ENCODE measurements at places on chromosomes 4 and X.

- DNase-seq: no peak
Observed at GRCh38 chr4:98521486-98521885, 136.9 kb downstream of the TSPAN5 start.

- DNase-seq: no peak
Observed at GRCh38 chr4:149306537-149306936, 509.1 kb downstream of the IQCM start.

GRCh38 chrX:153400146-153401132 lies 711 bp downstream of the PNMA6E start:
- no peak for DNase-seq

DNA sequence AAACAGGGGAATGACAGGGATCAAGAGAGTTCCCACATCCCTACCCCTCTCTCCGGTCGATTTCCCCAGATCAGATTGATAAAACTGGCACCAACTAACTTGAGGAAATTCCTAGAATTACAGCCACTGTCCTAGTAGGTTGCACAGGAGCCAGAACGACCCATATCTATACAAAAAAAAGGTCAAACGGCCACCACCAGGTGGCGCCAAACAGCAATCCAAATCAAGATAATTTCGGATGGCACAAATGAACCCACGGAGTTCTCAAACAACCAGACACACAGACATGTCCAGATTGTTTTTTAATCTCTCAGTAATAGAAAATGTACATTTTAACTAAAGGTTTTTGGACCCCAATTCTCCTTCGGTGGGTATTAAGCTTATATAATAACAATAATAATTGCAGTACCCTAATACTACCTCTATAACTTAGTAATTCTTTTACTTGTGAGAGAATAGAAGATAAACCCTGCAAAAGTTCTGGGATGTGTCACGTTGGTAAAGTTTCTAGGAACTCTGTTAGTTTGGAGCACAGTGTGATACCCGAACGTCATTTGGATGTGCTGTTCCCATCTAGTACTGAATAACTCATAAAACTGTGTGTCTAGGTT lies 212.6 kb downstream of the SPOCK3 start:
- peak; percentile 45 for DNase-seq

DNA sequence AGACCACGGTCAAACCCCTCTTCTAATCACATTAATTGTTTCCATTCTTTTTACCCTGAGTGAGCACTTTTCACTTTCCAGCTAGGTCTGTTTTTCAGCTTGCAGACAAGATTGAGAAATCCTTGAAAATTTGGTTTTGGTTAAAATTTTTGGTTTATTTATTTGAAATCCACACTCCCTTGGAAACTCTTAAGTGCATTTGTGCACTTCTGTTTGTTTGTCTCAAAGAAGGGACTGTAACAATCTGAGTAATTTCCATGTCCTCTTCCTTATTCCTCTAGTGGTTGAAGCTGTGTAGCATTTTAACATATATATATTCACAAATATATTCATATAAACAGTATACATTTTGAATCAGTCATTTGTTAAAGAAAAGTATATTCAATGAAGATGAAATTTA lies 333.3 kb downstream of the ANK2 start:
- no peak for DNase-seq

GRCh38 chrX:153766871-153767673 lies 3.0 kb downstream of the PLXNB3 start:
- no peak for DNase-seq

- DNase-seq: peak; percentile 76
Observed at GRCh38 chrX:74535408-74536151, 78.8 kb downstream of the RLIM start.

- DNase-seq: no peak
Observed at GRCh38 chr4:107034091-107034995, 1.8 kb downstream of the DKK2 start.

GRCh38 chrX:20974326-20974725 lies 399.9 kb upstream of the CNKSR2 start:
- no peak for DNase-seq

GRCh38 chr4:24763631-24764297 lies 31.6 kb upstream of the SOD3 start:
- no peak for DNase-seq

DNA sequence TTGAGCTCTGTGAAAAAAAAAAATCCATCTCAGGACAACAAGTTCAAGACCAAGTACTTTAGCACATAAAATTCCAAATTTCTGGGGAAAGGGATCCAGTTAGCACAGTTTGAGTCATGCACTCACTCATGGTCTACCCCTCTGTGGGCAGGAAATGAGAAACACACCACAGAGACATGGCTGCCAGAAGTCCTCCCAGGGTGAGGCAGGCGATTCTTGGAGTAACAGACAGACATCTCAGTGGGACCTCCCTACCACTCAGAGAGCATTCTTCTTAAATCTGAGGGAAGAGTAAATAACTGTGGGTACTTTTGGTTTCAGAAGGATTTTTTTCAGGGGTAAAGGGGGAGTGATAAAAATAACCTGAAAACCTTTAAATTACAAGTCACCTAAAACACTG lies 14.1 kb downstream of the CXCL1 start:
- no peak for DNase-seq

GRCh38 chrX:135089126-135089525 lies 31.2 kb downstream of the ETDB start:
- no peak for DNase-seq

DNA sequence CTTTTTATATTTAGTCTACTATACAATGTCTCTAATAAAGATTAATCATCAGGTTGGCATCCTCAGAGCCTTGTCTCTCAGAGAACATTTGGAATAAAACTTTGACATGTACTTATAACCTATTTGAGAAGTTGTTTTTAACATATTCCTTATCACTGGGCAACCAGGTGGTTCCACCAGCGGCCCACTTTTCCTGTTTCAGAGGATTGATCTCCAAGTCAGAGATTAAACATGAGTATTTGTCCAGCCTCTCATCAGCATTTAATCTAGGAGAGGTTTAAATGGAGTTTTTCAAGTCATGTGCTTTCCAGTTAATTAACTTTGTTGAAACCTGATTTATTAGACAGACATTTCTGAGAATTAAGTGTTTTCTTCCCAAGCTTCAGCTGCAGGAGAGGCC lies 345.5 kb downstream of the GRXCR1 start:
- no peak for DNase-seq

- DNase-seq: no peak
Observed at GRCh38 chr4:23234716-23235115, 542.0 kb downstream of the GBA3 start.

DNA sequence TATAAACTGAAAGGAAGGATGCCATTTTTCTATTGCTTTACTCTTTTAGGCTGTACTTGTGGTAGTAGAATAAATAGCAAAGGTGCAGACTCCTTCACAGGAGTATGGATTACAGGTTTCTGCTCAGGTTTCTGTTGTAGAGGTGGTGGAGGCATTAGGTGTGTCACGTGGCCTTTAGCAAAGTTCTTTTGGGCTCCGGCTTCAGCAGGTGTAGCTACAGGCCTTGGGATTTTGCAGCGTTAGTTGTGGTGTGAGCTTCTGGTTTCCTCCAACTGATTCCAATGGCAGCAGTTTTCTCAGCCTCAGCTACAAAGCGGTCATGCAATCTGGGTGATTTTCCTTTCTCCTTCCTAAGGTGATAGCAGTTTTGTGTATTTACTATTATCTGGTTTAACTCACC lies 255.8 kb upstream of the GK2 start:
- no peak for DNase-seq

DNA sequence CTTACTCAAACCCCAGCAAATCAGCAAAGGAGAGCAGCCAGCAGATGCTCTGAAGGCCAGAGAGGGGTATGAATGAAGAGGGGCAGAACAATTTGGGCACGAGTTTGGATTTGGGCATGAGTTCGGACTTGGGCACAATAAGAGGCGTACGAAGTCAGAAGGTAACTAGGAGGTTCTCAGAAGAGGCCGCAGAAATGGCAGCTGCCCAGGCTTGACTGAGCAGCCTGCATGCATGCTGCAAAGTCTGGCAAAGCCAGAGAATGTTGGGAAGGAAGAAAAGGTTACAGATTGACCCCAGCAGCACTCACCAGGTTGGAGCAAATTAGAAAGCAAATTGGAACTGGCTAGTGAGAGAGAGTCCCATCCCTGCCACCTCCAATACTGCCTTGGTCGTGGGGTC lies 15.2 kb downstream of the CCDC149 start:
- no peak for DNase-seq

DNA sequence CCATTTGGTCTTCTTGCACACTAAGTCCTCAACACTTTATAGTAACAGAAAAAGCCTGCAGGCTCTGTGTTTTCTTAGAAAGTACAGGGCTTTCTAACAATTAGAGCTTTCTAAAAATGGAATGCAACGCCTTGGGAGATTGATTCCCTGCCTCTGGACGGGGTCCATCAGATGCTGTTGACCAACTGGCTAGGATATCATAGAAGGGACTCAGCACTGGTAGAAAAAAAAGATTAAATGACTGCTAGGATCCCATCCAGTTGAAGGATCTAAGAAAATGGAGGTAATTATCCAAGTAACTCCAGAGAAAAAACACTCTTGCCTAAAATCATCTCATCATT lies 39.5 kb downstream of the USP46 start:
- no peak for DNase-seq

DNA sequence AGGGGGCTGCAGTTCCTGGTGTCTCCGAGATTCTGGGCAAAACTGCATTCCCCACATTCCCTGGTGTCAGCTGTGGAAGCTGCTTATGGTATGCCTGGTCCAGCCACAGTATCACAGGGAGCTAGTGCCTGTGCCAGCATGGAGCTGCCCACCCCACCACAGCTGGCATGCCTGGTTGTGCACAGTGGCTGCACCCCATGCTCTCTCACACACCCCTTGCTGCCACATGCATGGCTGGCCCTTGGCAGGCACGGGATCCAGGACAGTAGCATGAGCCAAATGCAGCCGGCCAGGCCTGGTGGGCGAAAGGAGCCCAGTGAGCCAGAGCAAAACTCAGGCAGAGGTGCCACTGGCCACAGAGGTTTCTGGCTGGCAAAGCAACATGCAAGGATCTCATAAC lies 418.0 kb upstream of the SPOCK3 start:
- no peak for DNase-seq

GRCh38 chr4:7043284-7044136 lies at the start of gene TADA2B:
TSS of gene TADA2B (plus strand) at chr4:7043372. CDS start at chr4:7043580, 208 bp downstream.
- DNase-seq: peak; percentile 36

GRCh38 chrX:135973025-135973547 lies 702 bp downstream of the MMGT1 start:
- DNase-seq: no peak

DNA sequence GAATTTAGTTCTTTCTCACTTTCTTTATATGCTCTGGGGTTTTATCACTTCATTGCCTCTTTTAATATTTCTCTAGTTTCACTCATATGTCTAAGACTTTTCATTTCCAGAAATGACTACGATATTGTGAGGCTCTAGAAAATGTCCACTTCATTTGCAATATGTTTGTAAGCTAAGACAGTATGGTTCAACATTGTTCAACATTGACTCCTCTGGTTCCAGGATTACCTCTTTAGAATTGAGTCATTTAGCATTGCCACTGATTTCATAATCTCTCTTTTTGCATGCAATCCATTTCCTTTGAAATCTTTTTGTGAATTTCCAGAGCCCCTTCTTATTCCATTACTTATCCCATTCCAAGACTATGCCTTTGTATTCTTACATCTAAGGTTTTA lies 32.3 kb downstream of the BBS12 start:
- no peak for DNase-seq

GRCh38 chr4:25481648-25482047 lies 104.6 kb downstream of the ANAPC4 start:
- no peak for DNase-seq

DNA sequence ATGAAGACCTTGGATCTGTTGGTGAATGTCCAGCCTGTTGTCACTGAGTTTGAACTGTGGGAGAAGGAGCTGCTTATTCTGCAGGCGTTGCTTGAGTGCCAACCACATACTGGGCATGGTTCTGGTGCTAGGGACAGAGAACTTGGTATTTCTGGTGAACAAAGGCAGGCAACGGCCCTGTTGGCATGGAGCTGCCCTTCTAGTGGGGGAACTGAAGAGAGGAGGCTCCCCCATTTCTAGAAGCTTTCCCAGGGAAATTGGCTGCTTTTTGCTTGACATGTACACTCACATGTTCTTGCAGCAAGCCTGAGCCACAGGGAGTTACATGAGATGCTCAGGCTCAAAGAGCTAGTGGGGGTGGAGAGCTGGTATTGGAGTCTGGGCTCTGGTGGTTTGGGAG lies 8.9 kb upstream of the CD38 start:
- no peak for DNase-seq

GRCh38 chr4:162586266-162586665 lies 422.5 kb upstream of the FSTL5 start:
- DNase-seq: no peak

GRCh38 chr4:89245459-89245858 lies 62.1 kb downstream of the GPRIN3 start:
- no peak for DNase-seq

GRCh38 chrX:23201706-23202105 lies 132.9 kb upstream of the PTCHD1 start:
- DNase-seq: no peak

- DNase-seq: no peak
Observed at GRCh38 chrX:53486285-53486684, 52.1 kb upstream of the HSD17B10 start.

All from left ventricle myocardium inferior (tissue), 1 donor.